ENCODE measurements at places on chromosomes 11 and 22.

GRCh38 chr11:95307286-95307685, 76.3 kb upstream of the SESN3 start:
- DNase-seq, result no peak

DNA sequence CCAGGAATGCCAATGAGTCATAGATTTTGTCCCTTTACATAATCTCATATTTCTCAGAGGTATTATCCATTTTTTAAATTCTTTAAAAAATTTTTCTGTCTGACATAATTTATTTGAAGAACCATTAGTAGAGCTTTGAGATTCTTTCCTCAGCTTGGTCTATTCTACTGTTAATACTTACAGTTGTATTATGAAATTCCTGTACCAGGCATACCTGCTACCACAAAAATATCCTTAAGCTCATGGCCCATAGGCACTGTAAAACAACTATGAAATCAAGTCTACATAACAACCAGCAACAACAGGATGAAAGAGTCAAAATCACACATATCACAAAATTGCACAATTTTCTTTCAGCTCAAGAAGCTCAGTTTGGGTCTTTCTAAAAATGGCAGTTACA, 541.3 kb downstream of the LUZP2 start:
- DNase-seq, result no peak

GRCh38 chr11:102868339-102868738, 6.4 kb downstream of the MMP12 start:
- DNase-seq, result no peak

GRCh38 chr11:65445604-65446445, 23.2 kb downstream of the NEAT1 start:
- DNase-seq, result no peak

DNA sequence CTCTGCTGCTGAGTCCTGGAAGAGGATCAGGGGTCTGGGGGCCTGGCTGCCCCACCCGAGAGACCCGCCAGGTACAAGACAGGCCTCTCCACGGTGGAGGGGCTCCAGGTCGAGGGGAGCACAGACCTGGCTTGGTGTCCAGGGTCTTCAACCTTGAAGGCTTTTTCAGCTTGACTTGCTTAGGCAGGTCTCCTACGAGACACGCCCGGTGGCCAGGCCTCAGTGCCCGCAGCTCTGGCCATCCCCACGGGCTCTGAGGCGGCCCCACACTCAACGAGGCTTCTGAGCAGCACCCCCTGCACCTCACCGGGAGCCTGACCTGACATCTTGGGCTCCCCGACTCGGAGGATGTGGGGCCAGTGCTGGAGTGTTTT, 6.6 kb upstream of the PLXNB2 start:
- DNase-seq, result no peak

GRCh38 chr11:1840780-1841480, 2.1 kb downstream of the TNNI2 start:
- DNase-seq, result no peak

GRCh38 chr11:65617136-65617850, 1.7 kb downstream of the PCNX3 start:
- DNase-seq, result no peak

GRCh38 chr11:85316967-85317366, 310.2 kb downstream of the DLG2 start:
- no peak for DNase-seq

GRCh38 chr11:327581-327923, 6.9 kb upstream of the IFITM3 start:
- no peak for DNase-seq

DNA sequence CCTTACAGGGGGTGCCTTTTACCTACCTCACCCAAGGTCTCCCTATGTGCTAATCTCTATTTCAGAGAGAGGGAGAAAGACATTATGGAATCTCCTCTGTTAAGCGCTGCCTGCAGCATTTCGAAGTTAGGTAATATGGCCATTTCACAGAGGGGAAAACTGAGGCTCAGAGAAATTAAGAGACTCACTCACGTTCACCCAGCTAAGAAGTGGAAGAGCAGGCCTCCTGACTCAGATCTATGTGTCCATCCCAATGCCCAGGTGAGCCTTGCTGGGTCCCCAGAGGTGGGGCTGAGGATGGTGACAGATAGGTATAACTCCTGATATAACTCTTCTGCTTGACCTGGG, 147.0 kb downstream of the FBXO7 start:
- DNase-seq, result no peak

- no peak for DNase-seq
Observed at GRCh38 chr11:66489636-66490035, 9.4 kb downstream of the DPP3 start.

GRCh38 chr11:128942272-128942612, 429 bp downstream of the TP53AIP1 start:
- DNase-seq, result no peak

- DNase-seq, result no peak
Observed at GRCh38 chr22:33272180-33272579, 214.0 kb upstream of the SYN3 start.

DNA sequence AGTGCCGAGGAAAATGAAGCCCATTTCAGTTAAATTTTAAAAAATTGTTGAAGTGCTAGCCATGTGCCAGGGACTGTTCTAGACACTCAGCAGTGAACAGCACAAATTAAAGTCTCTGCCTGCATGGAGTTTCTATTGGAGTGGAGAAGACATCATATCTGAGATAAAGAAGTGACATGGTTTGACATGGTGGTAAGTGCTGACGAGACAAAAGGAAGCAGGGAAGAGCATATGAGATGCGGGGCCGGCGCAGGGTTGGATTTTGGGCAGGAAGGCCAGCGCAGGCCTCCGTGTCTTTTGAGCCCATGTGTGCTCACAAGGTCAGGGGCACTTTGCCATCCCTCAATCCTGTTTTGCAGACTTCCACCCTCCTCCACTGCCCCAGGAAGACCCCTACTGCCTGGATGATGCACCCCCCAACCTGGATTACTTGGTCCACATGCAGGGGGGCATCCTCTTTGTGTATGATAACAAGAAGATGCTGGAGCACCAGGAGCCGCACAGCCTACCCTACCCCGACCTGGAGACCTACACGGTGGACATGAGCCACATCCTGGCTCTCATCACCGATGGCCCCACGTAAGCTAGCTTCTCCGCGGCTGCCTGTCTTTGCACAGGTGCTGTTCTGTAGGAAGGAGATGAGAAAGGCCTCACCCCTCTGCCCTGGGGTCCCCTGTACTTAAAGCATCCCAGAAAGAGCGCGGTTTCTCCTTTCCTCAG, 29.6 kb downstream of the AMPD3 start:
- DNase-seq, result no peak

GRCh38 chr11:130522284-130522961, 74.0 kb downstream of the ADAMTS15 start:
- DNase-seq, result no peak

- no peak for DNase-seq
Observed at GRCh38 chr11:14362611-14363010, 3.6 kb upstream of the RRAS2 start.

DNA sequence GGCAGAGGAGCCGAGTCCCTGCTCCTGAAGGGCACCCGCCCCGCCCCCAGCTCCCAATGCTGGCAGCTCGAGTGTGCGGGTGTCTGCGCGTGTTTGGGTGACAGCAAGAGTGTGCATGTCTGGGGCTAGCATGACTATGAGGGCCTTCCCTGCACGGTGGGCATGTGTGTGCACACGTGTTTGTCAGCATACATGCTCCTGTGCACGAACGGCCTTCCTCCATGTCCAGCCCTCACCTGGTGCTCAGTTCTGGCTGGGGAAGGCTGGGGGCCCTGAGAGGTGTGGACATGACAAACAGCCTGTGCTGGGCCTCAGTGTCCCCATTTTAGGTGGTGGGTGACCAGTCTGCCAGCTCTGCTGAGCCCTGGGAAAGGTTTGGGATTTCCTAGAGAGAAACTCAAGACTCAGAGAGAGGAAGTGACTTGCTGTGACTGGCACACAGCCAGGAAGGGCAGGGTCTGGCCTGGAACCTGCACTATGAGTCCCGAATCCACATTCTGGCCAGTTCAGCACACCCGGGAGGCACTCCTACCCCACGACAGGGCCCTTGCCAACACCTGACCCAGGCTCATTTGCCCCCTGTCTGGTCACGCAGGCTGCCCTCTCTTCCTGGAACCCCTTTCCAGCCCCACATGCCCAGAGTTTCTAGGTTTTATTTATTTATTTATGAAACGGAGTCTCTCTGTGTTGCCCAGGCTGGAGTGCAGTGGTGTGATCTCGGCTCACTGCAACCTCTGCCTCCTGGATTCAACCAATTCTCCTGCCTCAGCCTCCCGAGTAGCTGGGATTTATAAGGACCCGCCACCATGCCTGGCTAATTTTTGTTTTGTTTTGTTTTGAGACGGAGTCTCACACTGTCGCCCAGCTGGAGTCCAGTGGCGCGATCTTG, 3.3 kb upstream of the SHISA8 start:
- DNase-seq, result no peak

GRCh38 chr11:1008803-1009145, 27.7 kb downstream of the MUC6 start:
- no peak for DNase-seq

DNA sequence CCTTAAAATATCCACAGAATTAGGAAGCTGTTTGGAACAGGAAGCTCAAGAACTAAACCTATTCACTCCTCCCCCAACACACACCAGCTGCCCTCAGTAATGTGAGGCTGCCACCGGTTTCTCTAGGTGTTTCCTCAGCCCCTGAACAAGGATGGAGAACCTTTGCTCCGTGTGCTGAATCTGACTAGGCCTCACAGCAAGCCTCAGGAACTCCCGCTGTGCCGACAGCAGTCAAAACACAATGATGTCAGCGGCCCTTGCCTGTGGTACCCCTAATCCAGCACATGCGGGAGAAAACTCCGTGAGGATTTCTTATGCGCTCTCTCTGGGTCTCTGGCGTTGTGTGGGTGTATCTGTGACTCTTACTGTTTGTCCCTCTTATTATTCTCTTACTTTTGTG, 153.3 kb downstream of the EFCAB6 start:
- no peak for DNase-seq

- DNase-seq, result no peak
Observed at GRCh38 chr11:98701541-98701940, 319.2 kb upstream of the CNTN5 start.

DNA sequence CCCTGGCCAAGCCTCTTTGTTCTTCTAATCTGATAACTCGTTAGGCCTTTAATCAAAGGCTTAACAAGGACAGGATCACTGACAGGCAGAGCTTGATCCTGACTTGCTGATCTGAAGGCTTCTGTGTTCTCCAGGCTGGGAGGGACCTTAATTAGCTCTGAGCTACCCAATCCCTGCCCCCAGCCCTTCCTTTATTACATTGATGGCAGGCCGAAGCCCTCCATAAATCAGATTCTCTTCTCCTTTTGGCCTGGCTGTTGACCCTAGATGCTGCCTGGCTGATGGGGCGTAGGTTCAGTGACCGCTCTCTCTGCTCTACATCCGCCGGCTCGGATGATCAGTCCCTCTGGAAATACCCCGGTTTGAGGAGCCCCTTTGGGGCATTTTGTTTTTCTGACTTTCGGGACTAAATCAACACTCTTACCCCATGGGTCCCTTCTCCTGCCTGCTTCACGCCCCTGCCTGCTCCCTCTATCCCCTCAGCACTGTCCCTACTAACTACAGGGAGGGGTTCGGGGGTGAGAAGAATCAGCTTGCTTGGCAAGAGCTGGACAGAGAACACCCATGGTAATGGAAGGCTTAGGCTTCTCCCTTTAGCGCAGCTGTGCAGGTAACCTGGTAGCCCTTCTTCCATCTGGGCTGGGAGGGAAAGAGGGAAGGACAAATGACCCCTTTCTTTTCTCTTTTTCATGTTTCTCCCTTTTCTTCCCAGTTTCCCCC, 10.0 kb upstream of the RRM1 start:
- no peak for DNase-seq

DNA sequence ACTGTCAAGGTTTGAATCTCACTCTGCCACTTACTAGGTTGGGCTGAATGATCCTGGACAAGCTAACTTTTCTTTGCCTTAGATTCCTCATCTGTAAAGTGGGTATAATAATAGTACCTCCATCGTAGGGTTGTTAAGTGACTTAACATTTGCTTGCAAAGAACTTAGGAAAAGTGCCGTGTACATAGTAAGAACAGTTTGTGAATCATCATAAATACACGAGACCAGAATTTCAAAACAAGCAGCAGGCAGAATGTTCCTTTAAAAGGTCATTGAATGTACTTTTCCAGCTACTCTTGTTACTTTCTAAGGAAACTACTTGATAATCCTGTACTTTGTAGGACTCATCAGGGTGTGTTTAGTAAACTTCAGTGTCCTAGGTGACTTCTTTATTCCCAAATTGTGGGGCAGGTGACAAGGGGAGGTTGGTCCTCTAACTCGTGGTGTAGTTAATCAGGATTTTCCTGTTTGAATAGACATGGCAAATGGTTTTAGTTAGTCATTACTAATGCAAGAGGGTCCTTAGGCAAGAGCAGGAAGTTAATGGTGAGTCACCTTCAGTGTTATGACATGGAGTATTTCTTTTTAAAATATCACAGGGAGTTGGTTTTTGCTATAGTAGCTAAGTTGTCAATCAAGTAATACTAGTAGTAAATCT, 67.9 kb downstream of the YAP1 start:
- DNase-seq, result no peak

GRCh38 chr11:130535520-130535919, 87.1 kb downstream of the ADAMTS15 start:
- DNase-seq, result no peak

DNA sequence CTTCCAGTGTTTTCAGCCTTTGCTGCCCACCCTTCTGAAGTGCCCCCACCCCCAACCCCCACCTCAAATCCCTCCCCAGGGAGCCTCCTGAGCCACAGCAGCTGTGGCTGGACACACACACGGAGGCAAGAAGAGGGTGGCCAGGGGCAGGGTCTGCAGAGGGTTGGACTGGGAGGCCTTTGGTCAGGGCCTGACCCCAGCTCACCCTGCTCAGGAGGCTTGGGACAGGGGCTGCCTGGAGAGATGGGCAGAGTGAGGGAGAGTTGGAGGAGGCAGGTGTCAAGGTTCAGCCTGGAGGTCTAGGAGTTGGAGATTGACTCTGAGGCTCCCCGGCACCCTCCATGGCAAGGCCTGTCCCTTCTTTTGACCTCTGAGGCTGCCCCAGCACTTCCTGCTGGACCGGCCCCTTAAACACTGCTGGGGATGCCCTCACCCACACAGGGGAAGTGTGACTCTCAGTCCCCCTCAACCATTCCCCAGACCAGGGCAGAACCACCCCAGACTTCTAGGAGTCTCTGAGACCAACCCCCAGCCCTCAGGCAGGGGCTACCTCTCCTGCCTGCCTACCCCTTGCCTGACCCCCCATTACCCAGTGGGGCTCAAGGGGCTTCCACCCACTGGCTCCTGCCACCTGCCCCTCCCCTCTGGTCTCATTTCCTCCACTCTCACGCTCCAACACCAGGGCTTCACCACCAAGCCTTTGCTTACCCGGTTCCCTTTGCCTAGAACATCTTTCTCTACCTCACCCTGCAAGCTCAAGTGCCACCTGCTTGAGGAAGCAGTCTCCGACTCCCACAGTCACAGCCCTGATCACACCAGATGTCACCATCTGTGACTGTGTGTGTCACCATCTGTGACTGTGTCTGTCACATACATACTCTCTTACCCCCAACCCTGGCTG, 8.6 kb downstream of the ARAP1 start:
- DNase-seq, result no peak

Measured in DMS79 (cell line).